ENCODE measurements at places on chromosomes 7 and 10. TPM values are rescaled to one million over a fixed set of nuclear protein-coding genes. Genes with fewer than 3 reads are reported as not detected.

NPY gene
- total RNA-seq: not detected

AZGP1 gene
- not detected for total RNA-seq

HOGA1 gene
- total RNA-seq: not detected

- DNase-seq: no peak
These were observed 121.4 kb downstream of the HIPK2 start for GRCh38 chr7:139656387-139656786.

DNA sequence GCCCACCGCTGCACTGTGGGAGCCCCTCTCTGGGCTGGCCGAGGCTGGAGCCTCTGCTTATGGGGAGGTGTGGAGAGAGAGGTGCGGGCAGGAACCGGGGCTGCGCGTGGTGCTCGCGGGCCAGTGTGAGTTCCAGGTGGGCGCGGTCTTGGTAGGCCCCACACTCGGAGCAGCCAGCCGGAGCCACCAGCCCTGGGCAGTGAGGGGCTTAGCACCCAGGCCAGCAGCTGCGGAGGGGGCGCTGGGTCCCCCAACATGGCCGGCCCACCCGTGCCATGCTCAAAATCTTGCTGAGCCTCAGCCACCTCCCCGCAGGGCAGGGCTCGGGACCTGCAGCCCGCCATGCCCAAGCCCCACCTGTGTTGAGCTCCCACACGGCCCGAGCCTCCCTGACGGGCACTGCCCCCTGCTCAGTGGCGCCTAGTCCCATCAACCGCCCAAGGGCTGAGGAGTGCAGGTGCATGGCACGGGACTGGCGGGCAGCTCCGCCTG is 856.8 kb upstream of the CELF2 start:
- no peak for DNase-seq

- DNase-seq: no peak
These were observed 479.3 kb downstream of the GLRX3 start for GRCh38 chr10:130615457-130615856.

Measured in osteocyte (in vitro differentiated cells).